ENCODE measurements at places on chromosomes 11 and 22. TPM values are rescaled to one million over a fixed set of nuclear protein-coding genes. Genes with fewer than 3 reads are reported as not detected.

GRCh38 chr11:117554601-117555333 is 227.1 kb downstream of the CEP164 start:
- H3K36me3 ChIP-seq: no peaks in the 10 kb centered on the region
- no peak for DNase-seq
- H3K4me1 ChIP-seq: no peaks in the 10 kb centered on the region
- no peak overlapping the region for H3K4me3 ChIP-seq

DNA sequence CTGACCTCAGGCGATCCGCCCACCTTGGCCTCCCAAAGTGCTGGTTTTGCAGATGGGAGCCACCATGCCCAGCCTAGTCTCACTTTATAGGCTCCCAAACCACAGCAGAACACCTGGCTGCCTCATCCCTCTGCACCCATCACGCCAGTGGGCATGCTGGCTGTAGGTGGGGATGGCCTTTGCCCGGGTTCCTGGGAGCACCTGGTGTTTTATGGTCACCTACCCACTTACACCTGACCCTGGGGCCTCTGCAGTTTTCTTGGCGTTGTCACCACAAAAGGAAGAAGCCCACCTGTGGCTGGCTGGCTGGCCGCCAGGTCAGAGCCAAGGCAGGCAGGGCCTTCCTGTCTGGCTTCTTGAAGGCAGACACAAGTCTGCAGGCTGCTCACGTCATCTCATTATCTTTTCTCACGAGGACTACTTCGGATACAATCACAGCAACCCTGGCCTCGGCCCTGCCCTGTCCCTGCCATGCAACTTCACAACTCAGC is 8.2 kb downstream of the RRP7A start:
- H3K27me3 ChIP-seq: no peaks in the 10 kb centered on the region
- DNase-seq: no peak
- H3K27ac ChIP-seq: no peak overlapping the region
- H3K4me1 ChIP-seq: peaks cover 5% of the 10 kb centered on the region

DNA sequence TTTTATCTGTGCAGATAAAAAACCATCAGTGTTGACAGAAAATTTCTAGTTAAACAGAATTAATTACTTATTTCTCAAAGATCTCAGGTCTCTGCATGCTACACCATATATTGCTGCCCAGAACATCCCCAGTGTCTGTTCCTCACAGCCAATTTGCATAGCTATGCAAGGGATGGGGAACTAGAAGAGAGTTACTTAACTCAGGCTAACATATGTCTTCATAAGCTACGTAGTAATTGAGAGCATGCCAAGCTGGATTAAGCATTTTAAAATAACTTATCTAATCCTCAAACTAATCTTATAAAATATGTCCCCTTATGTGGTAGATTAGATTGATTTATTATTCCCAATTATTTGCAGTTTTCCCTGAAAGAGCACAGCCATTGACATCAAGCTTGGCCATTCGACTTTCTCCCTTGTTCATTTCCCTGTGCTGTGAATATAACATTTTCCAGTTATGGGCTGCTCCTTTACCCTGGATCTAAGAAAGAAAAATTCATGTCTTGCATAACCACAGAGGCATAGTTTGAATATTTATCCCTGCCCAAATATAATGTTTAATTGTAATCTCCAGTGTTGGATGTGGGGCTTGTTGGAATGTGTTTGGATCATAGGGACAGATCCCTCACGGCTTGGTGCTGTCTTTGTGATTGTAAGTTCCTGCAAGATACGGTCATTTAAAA is 69.1 kb downstream of the C11orf87 start:
- DNase-seq: no peak
- H3K4me3 ChIP-seq: no peak overlapping the region
- no peaks in the 10 kb centered on the region for H3K4me1 ChIP-seq
- H3K36me3 ChIP-seq: no peaks in the 10 kb centered on the region

FERMT3 gene
- 9.2 TPM for polyA plus RNA-seq

MICALL1 gene
- polyA plus RNA-seq: 10.3 TPM

ASRGL1 gene
- 3.1 TPM for polyA plus RNA-seq

USP2 gene
- polyA plus RNA-seq: 42.0 TPM

Data from heart right ventricle (tissue), 16 donors.